ENCODE measurements at places on chromosomes 5 and 9.

GRCh38 chr5:138460032-138460693, 5.1 kb upstream of the EGR1 start:
- DNase-seq: no peak

DNA sequence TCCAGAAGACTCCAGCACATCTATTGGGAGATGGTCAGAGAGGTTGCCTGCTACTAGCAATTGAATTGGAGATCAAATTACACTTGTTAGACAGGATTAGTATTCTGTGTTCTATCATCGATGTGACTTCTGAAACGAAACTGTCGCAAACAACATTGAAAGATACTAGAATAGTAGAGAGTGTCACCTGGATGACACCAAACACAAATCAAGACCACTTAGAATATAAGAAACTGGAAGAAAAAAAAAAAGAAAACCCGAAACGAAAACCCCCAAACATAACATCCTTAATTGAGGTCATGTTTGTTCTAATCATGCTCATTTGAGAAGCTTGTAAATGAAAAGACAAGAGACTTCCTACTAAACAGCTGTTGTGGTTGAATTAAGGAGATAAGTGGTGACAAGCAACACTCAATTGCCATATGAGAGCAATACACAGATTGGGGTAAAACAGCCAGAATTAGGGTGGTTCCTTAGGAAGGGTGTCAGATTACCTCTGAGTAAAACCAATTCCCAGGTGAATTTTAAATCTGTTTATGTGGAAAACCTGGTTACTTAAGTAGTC, 97.6 kb downstream of the BASP1 start:
- no peak for DNase-seq

- peak; percentile 42 for DNase-seq
These were observed at the start of gene PNPLA7 for GRCh38 chr9:137550231-137550621. Gene PNPLA7, minus strand, starts transcription at chr9:137550402. Its CDS starts 205 bp downstream, at chr9:137550197.

GRCh38 chr5:17406423-17406838, 91.6 kb upstream of the TAF11L2 start:
- DNase-seq: no peak

- DNase-seq: no peak
These were observed 9.6 kb downstream of the NDST1 start for GRCh38 chr5:150517272-150518152.

GRCh38 chr5:5278815-5279381, 138.8 kb downstream of the ADAMTS16 start:
- DNase-seq: no peak

- no peak for DNase-seq
These were observed 35.8 kb upstream of the SPARC start for GRCh38 chr5:151722546-151722945.

DNA sequence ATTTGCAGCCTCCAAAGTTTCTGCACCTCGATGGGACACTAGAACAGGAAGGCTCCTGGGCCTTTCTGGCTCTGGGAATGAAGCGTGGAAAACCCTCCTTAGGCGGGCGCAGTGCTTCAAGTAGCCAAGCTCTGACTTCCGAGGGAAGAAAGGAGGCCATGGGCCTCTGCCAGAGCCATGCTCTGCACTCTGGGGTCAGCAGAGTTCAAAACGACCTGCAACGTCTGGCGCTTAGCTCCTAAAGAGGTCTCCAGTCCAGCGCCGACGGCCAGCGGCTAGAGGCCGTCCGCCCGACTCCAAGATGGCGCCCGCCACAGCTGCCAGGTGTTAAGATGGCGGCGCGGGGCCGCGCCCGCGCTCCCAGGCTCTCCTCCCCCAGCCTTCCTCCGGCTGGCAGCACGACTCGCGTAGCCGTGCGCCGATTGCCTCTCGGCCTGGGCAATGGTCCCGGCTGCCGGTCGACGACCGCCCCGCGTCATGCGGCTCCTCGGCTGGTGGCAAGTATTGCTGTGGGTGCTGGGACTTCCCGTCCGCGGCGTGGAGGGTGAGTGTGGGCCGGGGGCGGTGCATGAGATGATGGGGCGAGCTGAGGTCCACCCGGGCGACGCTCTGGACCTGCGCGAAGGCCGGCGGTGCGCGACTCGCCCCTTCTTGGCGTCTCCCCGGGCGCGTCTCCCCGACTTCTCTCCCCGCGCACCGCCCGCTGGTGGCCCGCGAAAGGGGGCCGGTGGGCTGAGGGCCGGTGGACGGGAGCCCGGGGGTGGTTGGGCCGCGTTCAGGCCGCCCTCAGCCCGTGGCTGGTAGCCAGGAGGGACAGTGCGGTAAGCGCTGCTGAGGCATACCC, at the start of gene TXNDC15:
Gene TXNDC15, plus strand, starts transcription at position 385 of the 844 bp plus-strand sequence. Its CDS starts 57 bp downstream, at position 442.
- DNase-seq: peak; percentile 81

GRCh38 chr9:31302620-31303418, 1081.6 kb upstream of the ACO1 start:
- no peak for DNase-seq

DNA sequence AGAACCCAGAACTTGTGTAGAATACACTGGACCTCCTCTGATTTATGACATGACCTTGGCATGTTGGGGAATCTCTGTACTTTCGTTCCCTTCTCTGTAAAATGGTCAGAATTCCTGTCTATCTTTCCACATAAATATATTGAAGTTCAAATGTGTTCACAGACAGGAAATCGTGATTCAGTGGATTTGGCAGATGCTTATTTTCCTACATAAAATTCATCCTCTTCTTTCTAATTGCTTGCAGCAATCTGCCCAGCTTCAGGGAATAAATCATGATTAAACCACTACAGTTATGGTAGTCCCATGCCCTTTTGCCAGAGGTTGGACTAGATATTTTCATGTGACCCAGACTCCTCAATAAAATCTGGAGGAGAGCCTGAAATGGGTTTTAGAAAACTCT, 52.1 kb upstream of the ARL15 start:
- DNase-seq: no peak

DNA sequence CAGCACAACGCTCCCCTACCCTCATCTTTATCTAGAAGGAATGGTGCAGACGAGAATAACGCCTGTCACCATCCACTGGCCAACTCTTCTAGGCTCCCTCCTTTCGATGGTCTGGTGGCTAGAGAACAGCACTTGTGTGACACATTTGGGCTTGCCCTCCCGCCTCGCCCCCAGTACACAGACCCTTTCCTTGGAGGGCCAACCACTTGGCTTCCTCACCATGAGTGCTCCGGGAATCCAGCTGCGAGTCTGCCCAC, 1.4 kb downstream of the GNAQ start:
- peak; percentile 16 for DNase-seq

GRCh38 chr9:26170190-26170589, 491.9 kb upstream of the TUSC1 start:
- no peak for DNase-seq

GRCh38 chr9:127159949-127160610, 37.6 kb upstream of the ANGPTL2 start:
- DNase-seq: peak; percentile 4
